ENCODE measurements at places on chromosomes 2 and 18. TPM values are rescaled to one million over a fixed set of nuclear protein-coding genes. Genes with fewer than 3 reads are reported as not detected.

The ALK gene
- 0.55 TPM for polyA plus RNA-seq

The SLC4A3 gene
- 7.9 TPM for polyA plus RNA-seq

The VSNL1 gene
- 4.4 TPM for polyA plus RNA-seq

The POLR1B gene
- 37.3 TPM for polyA plus RNA-seq

The TEX44 gene
- not detected for polyA plus RNA-seq

The PTH2R gene
- 62.4 TPM for polyA plus RNA-seq

The IL18R1 gene
- 3.2 TPM for polyA plus RNA-seq

The MOCOS gene
- 1.2 TPM for polyA plus RNA-seq

DNA sequence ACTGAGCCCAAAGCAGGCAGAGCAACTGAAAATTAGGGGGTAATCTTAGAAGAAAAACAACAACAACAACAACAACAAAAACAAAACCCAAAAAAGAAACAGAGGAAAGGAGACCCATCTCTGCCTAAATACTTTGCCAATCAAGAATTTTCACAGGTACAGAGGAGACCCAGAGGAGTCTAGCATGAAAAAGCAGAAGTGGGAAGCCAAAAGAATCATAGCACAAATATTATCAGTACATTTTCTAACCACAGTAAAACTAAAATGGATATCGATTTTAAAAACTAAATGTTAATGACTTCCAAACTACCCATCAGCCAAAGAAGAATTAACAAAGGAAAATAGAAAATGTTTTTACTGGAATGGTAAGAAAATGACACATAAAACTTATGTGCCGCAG, 148.1 kb downstream of the BAZ2B start:
- DNase-seq = no peak

DNA sequence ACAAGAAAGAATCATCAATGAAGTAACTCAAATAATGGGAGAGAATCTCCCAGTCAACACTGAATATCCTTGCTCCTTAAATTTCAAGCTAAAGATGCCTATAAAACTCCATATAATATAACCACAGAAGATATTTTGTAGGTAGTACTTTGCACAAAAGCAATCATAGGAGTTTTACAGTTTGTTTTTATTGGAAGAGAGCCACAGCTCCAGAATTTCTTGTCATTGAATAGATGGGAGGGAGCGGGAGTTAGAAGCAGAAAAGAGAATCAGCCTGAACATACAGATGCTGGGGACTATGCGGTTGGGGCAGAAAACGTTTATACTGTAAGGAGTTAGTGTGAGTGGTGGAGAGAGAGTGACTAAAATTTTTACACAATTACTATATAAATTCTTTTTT, 18.3 kb upstream of the SMAD4 start:
- DNase-seq = no peak

DNA sequence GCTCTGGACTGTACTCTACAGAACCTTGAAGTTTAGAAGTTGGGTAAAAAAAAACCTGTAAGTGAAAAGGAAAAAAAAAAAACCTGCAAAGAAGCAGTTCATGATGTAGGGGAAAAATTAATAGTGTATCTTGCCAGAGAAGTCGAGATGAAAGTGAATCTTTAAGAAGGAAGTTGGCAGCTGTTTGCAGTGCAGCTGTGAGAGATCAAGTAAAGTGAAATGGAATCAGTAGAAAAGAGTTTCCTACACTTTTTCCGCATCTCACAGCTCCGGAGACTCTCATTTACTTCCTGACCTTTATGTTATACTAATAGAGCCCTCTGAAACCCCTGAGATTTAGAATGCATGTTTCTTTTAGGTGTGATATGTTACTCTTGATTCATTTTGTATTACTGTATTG, 19.2 kb downstream of the RNMT start:
- DNase-seq = no peak

Data from left kidney (tissue), 8 donors.